ENCODE measurements at places on chromosomes 3 and 15.

GRCh38 chr3:194346621-194347020, 4.5 kb downstream of the CPN2 start:
- DNase-seq, result no peak

DNA sequence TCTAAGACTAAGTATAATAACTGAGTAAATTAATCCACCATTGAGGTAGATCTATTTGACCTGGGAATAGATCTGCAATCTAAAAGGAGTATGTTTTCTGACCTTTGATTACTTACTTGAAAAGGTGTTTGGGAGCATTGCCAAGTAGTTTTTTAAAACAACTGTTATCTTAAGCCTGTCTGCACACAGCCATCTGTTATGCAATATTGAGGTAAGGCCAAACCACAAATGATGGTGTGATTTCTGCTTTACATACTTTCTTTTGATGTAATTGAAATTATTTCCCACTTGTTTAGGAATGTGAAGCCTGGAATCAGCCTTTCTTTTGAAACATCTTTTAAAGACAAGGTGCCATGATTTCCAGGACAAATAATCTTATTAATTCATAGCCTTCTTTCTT, 274.0 kb downstream of the BBX start:
- DNase-seq, result no peak

DNA sequence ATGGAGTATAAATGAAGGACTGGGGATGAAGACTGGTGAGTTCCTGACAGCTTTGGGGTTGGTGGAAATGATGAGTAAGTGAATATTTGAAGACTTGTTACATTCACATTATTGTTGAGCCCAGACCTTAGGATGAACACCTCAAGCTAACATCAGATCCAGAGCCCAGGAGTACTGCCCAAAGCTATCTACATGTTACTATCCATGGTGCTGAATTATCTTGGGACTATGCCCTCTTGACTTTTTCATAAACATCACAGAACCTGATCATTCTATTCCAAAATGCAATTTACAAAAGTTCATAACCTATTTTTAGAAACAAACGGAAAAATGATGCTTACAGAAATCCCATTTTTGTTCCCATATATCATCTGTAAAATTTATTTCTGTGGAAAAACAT, 613.3 kb downstream of the TUSC7 start:
- DNase-seq, result no peak

GRCh38 chr3:58353722-58354553, 21.2 kb downstream of the PXK start:
- DNase-seq, result no peak

DNA sequence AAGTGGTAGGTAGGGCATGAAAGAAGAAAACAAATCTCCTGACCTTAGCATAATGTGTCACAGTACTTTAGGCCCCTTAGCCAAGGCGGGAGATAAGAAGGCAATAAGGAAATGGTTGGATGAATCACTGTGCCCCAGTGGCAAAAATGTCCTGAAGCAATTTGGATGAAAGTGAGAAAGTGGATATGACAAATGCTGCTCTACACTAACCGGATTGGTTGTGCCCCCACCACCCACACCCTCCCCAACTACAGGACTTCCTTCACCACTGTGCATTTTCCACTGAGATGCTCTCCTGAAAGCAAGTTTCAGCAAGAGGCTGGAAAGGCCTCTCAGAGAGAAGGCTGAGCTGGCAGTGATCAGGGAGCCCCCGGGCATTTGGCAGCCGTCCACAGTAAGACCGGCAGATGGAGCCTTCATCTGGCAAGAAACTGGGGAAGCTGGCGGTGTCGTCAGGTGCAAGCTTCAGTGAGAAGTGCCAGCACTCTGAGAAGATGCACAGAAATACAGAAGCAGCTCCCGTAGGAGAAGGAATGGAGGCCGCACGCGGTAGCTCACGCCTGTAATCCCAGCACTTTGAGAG, 63.8 kb downstream of the ATP1B3 start:
- DNase-seq, result no peak

Data from hippocampal formation (tissue), 2 donors.